ENCODE measurements at places on chromosomes 6 and 20. TPM values are rescaled to one million over a fixed set of nuclear protein-coding genes. Genes with fewer than 3 reads are reported as not detected.

DNA sequence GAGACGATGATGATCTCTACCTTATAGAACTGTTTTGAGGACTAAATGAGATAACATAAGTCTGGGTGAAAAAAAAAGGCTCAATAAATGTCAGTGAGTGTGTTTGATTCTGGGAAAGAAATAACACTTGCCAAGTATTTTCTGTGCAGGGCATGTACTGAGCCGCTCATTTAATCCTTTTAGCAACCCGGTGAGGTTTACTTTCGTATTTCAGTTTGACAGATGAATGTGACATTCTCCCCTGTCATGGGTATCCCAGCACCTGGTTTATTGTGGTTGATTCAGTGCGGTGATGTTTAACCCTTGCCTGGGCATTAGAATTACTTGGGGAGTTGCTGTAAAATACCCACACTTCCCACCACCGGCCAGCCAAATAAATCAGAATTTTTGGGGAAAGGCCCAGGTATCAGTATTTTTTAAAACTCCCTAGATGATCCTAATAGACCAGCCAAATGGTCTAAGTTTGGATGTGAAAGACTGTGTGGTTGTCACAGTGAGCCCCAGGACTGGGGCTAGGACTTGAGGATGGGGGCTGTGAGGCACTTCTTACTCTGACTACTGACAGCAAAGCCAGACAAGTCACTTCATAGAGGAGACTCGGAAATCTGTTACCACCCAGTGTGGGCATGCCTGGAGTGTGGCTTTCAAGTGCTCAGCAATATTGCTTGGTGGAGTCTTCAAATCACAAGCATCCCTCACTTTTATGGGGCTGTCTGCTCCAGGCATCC lies 100.2 kb upstream of the KCNG1 start:
- peak; percentile 50 for DNase-seq

DNA sequence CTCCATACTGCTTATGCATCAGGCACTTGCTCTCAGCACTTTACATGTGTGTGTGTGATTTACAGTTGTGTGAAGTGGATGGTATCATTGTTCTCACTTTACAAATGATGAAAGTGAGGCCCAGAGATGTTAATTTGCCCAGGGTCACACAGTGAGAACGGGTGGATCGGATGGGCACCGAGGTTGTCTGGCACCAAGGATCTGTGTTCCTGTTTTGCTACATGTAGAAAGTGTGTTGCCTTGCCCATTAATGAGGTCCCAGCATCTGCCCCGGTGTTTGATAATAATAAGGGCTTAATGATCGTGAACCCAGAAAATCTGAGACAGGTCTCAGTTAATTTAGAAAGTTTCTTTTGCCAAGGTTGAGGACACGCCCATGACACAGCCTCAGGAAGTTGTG lies 216.1 kb upstream of the QKI start:
- no peak for DNase-seq

The JPH2 gene
- 188 TPM for total RNA-seq

The RUNX2 gene
- total RNA-seq: 1.7 TPM

All from tongue (tissue), 3 donors.